ENCODE measurements at places on chromosomes 1 and 21.

- DNase-seq, result no peak
These were observed 10.0 kb downstream of the NCF2 start for GRCh38 chr1:183580281-183580682.

- no peak for DNase-seq
These were observed 174.2 kb downstream of the LHX8 start for GRCh38 chr1:75308365-75308764.

- no peak for DNase-seq
These were observed 10.8 kb downstream of the AGT start for GRCh38 chr1:230702934-230703678.

DNA sequence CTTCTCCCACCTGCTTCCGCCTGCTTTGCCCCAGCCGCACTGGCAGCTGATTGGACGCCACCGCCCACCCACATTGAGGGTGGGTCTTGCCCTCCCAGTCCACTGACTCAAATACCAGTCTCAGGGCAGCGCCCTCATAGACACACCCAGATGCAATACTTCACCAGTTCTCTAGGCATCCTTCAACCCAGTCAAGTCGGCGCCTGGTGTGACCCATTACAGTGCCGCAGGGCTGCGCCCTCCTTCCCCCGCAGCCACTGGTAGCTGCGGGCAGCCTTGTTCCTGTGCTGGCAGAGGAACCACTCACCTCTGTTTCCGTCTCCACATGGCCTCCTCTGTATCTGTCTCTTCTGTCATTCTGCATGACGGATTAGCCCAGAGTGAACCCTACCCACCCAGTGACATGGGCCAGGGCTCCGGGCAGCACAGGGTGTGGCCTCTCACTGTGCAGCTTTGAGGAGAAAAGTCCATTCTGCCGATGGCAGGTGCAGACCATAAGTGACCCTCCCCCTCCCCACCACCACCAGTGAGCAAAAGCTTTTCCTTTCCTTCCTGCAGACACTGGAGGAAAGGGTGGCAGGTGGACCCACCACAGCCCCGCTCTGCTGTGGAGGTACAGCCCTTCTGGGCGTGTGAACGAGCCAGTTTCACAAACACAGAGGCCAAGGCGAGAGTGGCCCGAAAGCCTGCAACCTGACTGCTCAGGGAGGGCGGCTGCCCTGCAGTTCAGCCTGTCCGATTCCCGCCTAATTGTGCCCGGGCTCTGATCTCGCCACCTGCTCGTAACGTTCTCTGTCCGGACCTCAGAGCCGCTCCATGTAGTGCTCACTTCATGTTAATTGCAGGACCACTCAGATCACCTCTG is 57.1 kb downstream of the FAAP20 start:
- DNase-seq, result no peak

- no peak for DNase-seq
These were observed 3.5 kb downstream of the CDC73 start for GRCh38 chr1:193125369-193125768.

- no peak for DNase-seq
These were observed 155.3 kb upstream of the PKN2 start for GRCh38 chr1:88528792-88529191.

- DNase-seq, result no peak
These were observed 201.7 kb upstream of the LMO4 start for GRCh38 chr1:87126886-87127505.

DNA sequence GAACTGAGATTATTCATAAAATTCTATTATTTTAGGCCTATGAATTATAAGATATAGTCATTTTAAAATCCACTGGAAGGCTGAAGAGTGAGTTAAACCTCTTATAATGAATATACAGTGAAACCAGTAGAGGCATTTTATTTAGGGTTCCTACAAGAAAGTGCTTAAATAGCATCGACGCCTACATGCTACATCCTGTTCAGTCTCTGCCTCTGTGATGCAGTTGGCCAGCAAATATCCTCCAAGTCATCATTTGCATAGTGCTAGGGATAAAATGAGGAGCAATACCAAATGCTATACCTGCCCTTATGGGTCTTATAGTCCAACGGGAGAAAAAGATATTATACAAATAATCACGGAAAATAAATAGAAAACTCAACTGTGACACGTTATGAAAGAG is 59.6 kb downstream of the EDEM3 start:
- DNase-seq, result no peak

- DNase-seq, result no peak
These were observed 3.3 kb downstream of the AMPD2 start for GRCh38 chr1:109622895-109623294.

GRCh38 chr1:167676205-167676915 is 45.4 kb upstream of the MPZL1 start:
- DNase-seq, result no peak

DNA sequence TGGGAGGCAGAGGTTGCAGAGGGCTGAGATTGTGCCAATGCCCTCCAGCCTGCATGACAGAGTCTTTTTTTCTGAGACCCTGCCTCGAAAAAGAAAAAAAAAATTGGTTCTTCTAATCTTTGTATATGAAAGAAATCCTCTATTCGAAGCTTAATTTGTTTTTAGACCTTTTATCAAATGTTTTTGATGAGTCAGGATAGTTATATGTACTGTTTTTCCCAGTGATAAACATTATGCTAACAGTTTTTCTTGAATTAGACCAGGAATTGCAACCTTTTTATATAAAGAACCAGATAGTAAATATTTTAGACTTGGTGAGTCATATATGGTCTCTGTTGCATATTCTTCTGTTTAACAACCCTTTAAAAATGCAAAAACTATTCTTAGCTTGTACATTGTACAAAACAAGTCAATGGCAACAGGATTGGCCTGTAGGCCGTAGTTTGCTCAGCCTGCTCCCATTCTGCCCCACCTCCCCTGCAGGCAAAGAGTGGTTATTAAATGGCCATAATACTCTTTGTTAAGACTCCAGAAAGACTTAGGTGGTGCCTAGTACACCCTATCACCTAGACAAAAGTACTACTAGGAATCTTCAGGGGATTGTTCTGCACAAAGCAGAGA is 45.2 kb downstream of the LYST start:
- DNase-seq, result peak; percentile 51

DNA sequence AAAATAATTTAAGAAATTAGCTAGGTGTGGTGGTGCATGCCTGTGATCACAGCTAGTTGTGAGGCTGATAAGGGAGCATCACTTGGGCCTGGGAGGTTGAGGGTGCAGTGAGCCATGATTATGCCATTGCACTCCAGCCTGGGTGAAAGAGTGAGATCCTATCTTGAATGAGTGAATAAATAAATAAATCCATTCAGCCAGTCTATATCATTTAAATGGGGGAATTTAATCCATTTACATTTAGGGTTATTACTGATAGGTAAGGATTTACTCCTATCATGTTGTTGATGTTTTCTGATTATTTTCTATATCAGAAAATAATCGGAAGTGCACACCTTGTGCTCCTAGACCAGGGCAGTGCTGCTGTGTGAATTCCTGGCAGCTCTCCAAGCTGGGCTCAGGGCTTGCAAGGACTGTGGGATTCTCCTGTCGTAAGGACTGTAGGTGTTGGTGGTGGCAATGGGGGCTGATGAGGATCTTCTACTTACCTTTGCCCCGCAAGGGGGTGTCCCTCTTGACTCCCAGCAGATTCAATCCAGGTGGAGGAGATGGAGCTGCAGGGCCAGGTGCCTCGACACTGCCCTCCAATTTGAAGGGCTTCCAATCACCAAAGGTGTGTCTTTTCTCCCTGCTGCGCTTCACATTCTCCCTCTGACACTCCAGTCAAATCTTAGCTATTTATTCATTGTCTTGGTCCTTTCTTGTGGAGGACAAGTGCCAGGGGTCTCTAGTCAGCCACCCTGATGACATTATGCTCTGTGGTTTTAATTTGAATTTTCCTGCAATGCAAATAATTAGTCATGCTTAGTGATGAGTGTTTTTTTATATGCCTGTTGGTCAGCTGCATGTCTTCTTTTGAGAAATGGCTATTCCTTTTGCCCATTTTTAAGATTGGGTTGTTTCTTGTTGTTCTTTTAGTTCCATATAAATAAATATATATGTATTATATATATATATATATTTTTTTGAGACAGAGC is 14.1 kb upstream of the TRAPPC10 start:
- DNase-seq, result no peak

DNA sequence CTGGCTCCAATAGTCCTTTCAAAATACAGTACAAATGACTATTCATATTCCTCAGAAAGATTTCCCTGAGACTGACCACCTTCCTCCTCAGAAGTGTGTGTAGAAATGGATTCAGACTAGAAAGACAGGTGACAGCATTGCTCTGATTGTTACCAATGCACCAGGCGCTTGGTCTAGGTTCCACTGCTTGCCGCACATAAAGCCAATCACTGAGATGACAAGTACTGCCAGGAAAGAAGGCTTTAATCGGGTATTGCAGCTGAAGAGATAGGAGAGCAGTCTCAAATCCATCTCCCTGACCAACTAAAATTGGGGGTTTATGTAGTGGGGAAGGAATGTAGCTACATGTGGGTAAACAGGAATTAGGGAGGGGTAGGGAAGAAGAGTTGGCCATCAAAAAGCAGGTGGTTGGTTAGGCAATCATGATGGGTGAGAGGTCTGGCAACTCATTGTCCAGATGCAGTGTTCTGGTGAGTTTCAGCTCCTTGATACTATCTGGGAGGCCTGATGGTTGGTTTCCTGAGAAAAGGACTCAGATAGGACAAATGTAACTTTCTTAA is 98.0 kb downstream of the KCNH1 start:
- no peak for DNase-seq

GRCh38 chr21:44872649-44873355 is 688 bp downstream of the PTTG1IP start:
- DNase-seq, result no peak

GRCh38 chr1:162840250-162840839 is 20.6 kb downstream of the CCDC190 start:
- DNase-seq, result no peak

DNA sequence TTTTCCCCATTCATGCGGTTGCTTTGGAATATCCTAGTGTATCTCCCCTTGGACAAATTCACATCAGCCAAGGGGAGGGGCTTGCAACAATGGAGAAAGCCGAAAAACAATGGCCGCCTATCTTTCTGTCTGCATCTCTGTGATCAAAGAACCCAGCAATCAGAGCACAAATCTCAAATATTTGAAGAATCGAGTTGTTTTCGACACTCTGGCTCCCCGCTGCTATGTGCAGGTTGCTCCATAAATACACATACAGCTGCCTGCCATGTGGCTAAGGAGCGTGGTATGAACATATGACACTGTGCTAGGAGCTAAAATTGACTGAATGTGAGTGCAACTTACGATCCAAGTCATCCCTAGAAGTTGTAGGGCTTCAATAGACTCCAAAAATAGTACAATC is 8.5 kb downstream of the CFHR4 start:
- no peak for DNase-seq

- no peak for DNase-seq
These were observed 188.2 kb downstream of the ZBTB18 start for GRCh38 chr1:244239261-244239770.

DNA sequence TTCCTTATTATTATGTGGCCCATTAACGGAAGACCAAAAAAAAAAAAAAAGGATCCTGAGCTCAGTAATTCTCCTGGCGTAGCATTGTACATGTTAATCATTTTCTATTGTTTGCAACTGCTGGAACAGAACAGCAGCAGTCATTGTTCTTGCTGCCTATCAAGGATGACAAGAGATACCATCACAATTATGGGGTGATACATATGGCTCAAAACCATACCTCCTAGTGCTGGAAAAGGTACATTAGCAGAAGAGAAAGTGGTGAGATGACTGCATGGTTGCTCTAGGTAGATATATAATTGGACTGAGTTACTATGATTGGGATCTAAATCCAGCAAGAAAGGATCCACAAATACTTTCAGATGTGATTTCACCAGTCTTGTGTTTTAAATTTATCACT is 13.3 kb upstream of the TLR5 start:
- no peak for DNase-seq

- no peak for DNase-seq
These were observed 36.5 kb upstream of the SAMD13 start for GRCh38 chr1:84264961-84265360.

DNA sequence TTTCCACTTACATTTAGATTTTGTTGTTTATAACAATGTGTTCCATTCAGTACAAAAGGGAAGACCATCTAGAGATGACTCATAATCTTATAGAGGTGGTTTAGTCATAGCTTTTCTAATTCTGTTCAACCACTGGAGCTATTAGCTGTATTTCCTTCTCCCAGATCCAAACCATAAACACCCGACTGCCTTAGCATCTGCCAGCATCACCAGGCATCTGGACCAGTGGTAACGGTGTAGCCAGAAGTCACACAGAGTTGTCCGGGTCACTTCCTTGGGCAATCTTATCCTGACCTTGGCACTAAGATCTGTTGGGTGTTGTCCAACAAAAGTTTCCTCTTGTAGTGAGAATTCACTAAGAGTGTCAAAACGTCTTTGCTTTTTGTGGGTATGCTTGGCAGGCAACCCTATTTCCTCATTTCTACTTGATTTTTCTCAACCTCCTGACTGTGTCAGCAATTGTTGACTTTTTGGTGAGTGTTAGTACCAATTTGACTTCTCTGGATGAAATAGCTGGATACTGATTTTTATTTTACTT is 372.1 kb upstream of the B3GALT2 start:
- DNase-seq, result peak; percentile 24

GRCh38 chr1:49102752-49103151 is 326.1 kb upstream of the BEND5 start:
- DNase-seq, result peak; percentile 80

- DNase-seq, result no peak
These were observed 223.1 kb upstream of the TMEM51 start for GRCh38 chr1:14930247-14930965.

All from AG04449 (cell line).